ENCODE measurements at places on chromosomes 7 and 10. TPM values are rescaled to one million over a fixed set of nuclear protein-coding genes. Genes with fewer than 3 reads are reported as not detected.

GRCh38 chr10:70753841-70754621 is 31.1 kb downstream of the TBATA start:
- no peak for DNase-seq

DNA sequence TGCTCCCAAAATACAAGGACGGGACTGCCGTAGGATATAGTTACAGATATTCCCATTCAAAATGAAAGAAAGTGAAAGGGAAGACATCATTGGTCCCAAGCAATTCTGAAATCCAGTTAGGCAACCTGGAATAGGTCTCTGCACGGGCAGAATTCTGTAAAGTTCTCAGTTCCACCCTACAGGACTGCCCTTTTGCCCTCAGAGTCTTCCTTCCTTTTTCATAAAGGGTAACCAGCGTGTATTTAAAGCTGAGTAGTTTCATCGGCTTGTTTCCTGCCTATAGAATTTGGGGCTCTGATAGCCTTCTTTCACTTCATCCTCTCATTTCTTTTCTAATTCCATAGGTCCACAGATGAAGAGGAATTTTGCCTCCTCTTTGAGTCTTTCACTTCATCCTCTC is 20.0 kb downstream of the COPG2 start:
- no peak for DNase-seq

The PNLIPRP3 gene
- not detected for polyA plus RNA-seq

DNA sequence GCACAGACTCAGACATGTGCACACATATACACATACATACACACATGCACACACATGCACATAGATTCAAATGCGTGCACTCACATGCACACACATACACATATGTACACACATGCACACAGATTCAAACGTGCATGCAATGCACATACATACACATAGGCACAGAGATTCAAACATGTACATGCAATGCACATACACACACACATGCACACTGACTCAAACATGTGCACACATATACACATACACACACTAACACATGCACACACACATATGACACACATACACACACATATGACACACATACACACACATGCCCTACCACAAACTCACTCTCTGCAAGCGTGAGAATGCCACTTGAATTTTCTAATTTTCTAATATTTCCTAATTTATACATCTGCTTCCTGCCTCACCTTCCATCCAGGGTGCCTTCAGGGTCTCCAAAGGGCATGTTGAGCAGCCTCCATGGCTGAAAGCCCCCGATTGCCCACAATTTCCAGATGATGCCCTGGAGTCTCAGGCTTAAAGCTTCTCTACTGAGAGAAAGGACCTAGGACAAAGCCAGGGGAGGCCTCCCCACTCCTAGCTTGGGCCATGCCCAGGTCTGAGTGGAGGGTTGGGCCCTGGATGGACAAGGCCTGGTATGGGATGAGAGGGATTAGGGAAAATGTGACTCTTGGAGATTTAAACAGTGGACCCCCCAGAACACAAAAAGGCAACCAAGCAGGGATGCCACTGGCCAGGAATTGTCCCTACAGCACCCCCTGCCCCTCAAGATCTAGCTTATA is 487.1 kb downstream of the TCERG1L start:
- DNase-seq = no peak

- no peak for DNase-seq
Observed at GRCh38 chr7:152011860-152012259, 13.6 kb upstream of the GALNT11 start.

The FGL2 gene
- polyA plus RNA-seq = 18.5 TPM

DNA sequence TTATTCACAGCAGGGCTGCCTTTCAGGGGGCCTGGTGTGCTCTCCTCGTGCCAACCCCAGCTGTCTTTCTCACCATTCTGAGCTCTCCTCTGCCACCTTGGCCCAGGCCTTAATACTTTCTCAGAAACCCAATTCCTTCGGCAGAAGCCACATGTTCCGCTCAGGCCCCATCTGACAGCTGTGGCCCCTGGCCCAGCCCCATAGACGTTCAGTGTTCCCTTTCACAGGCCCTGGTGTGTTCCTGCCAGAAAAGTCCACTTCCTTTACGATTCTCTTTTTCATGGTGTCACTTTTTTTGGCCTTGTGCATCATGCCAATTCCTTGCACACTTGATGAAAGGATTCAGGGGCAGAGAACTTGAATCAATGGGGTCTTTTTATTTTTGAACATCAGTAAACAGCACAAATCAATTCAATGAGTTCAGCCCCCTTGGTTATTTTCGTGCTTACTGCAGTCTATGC is 15.9 kb upstream of the GPNMB start:
- DNase-seq = no peak

DNA sequence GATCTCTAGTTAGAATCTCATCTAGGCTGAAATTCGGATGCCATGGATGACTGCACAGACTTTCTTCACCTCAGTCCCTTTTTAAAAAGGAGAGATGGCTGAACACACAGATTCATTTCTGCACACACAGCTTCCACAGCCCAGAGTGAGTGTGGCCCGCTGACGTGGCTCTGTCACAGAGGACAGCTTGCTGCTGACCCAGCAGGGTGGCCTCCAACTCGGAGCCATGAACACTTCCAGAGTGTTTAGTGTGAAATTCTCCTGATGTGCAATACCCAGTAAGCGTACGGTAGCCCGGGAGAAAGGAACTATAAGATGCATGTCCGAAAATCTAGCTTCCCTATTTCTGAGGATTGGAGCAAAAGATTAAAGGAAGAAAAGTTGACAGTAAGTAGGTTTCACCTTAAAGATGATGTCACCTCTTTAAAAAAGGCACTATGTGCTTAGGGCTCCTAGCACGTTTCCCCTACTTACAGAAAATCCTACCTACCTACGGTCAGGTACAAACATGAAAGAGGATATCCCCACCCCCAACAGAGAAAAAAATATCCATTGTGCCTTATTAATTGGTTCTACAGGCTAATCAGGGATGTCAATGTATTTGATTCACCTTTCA is 162.2 kb downstream of the RAPGEF5 start:
- no peak for DNase-seq

- no peak for DNase-seq
Observed at GRCh38 chr10:17144757-17145156, 15.1 kb upstream of the CUBN start.

GRCh38 chr10:96309628-96310320 is 5.5 kb downstream of the DNTT start:
- no peak for DNase-seq

GRCh38 chr7:149860821-149861727 is 12.7 kb upstream of the ATP6V0E2 start:
- DNase-seq = no peak

- DNase-seq = no peak
Observed at GRCh38 chr10:131111007-131111406, 200.5 kb downstream of the TCERG1L start.

All from left renal pelvis (tissue), 4 donors.